Thymus (tissue), 14 donors: ENCODE measurements at places on chromosomes 16 and 17.

- no peak overlapping the region for H3K4me3 ChIP-seq
- H3K27me3 ChIP-seq: no peaks in the 10 kb centered on the region
- no peak for DNase-seq
These were observed 25.0 kb upstream of the C16orf78 start for GRCh38 chr16:49348408-49349176.

DNA sequence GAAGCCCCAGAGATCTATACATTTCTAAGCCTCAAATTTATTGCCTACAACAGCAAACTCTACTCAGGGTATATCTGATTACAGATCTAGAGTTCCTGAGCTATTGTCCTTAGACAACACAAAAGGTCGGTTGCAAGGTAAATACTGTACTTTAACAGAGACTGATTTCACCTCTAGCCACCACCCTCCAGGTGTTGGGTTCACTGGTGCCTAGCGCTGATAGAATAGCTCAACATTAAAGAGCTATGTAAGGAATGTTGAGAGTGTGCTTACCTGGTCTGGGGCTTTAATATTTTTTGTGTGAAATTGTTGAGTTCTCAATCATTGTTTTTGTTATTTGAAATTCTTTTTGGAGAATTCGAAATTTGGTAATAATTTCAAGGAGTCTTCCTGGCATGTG is 277.0 kb upstream of the PSMD7 start:
- no peaks in the 10 kb centered on the region for H3K36me3 ChIP-seq
- DNase-seq: no peak
- H3K4me1 ChIP-seq: peaks cover 5% of the 10 kb centered on the region
- H3K27ac ChIP-seq: no peak overlapping the region
- no peaks in the 10 kb centered on the region for H3K27me3 ChIP-seq

DNA sequence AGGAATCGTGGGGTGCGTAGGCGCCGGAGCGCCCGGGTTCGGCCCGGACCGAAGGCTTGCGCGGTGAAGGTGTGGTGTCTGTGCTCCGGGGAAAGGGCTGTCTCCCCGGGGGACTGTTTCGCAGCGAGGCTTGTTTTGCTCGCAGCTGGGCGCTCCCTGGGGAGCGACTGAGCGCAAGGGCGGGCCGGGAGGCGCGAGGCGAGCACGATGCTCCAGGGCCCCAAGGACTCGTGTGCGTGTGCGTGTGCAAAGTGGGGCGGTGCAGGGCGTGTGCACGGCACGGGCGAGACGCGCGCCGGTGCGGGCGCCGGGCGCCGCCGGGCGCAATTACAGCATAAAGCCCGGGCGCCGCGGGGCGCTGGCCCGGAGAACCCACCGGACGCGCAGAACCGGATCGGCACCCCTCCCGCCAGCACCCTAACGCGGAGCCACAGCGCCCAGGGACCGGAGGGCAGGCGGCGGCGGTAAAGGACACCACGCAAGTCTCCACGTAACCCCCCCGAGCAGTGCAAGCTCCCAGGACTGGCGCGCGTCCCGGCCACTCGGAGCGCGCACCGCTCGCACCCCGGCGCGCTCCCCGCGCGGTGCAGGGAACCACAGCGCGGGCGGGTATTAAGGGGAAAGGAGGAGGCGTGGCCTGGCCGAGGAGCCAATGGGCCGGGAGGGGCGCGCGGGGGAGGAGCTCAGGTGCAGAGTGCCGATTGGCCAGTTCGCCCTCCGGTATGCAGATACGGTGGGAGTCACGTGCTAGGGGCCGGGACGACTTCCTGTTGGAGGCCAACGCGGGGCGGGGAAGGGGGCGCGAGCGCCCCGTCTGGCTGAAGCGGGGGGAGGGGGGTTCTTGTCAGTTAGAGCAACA is at the start of gene TNRC6C:
Gene TNRC6C (plus strand): TSS at position 847 of the 859 bp plus-strand sequence. CDS start 45,504 bp downstream, outside the sequence.
- no peaks in the 10 kb centered on the region for H3K27me3 ChIP-seq
- no peaks in the 10 kb centered on the region for H3K36me3 ChIP-seq
- H3K4me1 ChIP-seq: peaks cover 34% of the 10 kb centered on the region
- DNase-seq: peak; percentile 100
- H3K27ac ChIP-seq: peak within 1 kb of the TSS; percentile 93

GRCh38 chr16:4648917-4649316 is 24.3 kb downstream of the MGRN1 start:
- H3K27me3 ChIP-seq: no peaks in the 10 kb centered on the region
- no peak for DNase-seq
- H3K36me3 ChIP-seq: peaks cover 36% of the 10 kb centered on the region
- peaks cover 23% of the 10 kb centered on the region for H3K4me1 ChIP-seq
- no peak overlapping the region for H3K4me3 ChIP-seq
- H3K27ac ChIP-seq: no peak overlapping the region

GRCh38 chr17:37671824-37672547 is 28.7 kb upstream of the DDX52 start:
- H3K4me1 ChIP-seq: no peaks in the 10 kb centered on the region
- H3K27ac ChIP-seq: no peak overlapping the region
- no peak for DNase-seq
- H3K36me3 ChIP-seq: no peaks in the 10 kb centered on the region
- no peak overlapping the region for H3K4me3 ChIP-seq

- no peak overlapping the region for H3K27ac ChIP-seq
- no peaks in the 10 kb centered on the region for H3K27me3 ChIP-seq
- H3K4me1 ChIP-seq: peaks cover 21% of the 10 kb centered on the region
- DNase-seq: no peak
These were observed 155.9 kb downstream of the NTN1 start for GRCh38 chr17:9177212-9177611.

- no peaks in the 10 kb centered on the region for H3K36me3 ChIP-seq
- peaks cover 24% of the 10 kb centered on the region for H3K27me3 ChIP-seq
- peak overlapping the region; percentile 68 for H3K27ac ChIP-seq
- H3K4me3 ChIP-seq: peak overlapping the region; percentile 60
- peaks cover 48% of the 10 kb centered on the region for H3K4me1 ChIP-seq
These were observed 415 bp downstream of the XYLT1 start for GRCh38 chr16:17470182-17470907.

- H3K4me3 ChIP-seq: no peak overlapping the region
- no peak overlapping the region for H3K27ac ChIP-seq
- no peaks in the 10 kb centered on the region for H3K4me1 ChIP-seq
- no peak for DNase-seq
- no peaks in the 10 kb centered on the region for H3K36me3 ChIP-seq
These were observed 18.5 kb downstream of the ARL4D start for GRCh38 chr17:43416998-43417890.
